Skin of body (tissue), 3 donors: ENCODE measurements at places on chromosomes 16 and 17.

DNA sequence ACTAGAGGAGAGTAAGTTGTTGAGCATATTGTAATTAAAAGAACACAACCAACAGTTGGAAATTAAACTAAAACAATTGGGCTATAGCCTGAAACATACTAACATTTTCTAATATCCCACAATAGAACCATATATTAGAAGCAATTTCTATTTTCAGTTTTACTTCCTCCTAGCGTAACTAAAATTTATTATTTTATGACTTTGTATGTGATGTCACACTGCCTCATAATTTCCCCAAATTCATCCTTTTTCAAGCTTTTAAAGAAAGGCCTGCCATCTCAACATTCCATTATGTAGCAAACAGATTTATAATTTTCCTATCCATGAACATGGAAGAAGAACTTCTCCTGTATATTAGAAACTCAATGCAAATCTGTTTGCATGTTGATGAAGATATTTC, 110.2 kb downstream of the HS3ST3A1 start:
- DNase-seq, result no peak

DNA sequence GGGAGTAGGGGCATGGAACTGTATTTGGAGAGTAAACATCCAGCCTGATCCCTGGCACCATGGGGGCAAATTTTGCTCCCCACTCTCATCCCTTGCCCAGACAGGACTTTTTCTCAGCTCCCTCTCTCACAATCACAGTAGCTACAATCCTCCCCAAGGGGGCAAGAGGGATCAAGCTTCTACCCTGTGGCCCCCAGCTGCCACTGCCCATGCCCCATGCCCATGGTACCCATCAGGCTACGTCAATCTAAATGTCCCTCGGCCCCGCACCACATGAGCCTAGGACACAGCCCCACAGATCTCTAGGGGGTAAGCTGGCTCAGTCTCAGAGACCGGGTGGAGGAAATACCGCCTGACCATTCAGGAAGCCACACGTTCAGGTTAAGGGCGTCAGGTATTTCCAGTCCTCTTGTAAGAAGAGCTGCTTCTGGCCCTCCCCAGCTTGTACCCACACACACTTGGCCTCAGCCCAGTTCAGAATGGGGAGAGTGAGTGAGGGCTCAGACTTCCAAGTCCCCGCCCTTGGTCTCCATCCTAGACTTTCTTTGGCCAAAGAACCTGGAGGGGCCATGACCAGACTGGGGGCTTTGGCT, 1.8 kb downstream of the CACNB1 start:
- DNase-seq, result no peak

- DNase-seq, result no peak
Observed at GRCh38 chr16:67734731-67735201, 15.7 kb upstream of the GFOD2 start.

DNA sequence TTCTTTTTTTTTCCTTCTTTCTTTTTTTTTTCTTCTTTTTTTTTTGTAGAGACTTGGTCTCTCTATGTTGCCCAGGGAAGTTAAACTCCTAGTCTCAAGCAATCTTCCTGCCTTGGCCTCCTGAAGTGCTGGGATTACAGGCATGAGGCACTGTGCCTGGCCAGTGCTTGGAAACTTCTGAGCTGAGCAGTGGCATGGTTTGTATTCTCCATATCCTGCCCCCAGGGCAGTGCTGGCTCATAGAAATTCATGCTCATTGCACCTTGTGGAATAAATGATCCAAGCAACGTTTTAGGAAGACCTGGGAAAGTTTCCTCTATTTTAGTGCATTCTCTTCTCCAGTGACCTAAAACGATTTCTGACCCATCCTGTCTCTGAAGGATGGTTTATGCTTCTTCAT, 16.7 kb upstream of the SYT17 start:
- DNase-seq, result no peak

DNA sequence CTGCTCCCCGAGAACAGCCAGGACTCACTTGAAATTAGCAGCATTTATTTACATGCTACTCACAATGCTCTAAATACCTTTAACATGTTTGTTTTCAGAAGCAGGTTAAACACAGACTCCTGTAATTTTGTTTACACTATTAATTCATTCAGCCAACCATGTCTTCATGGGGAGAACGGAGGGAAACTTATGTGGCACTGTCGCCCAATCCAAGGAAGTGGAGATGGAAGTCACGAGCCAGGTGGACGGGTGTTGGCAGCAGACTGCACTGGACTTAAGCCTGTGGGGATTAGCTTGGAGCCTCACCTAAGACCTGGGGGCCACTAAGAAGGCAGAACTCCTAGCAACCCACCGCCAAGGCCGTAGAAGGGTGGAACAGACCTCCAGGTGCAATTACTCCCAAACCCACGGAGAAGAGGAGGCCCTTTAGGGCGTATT, 8.8 kb upstream of the GFAP start:
- no peak for DNase-seq

- peak; percentile 23 for DNase-seq
Observed at GRCh38 chr16:26524281-26524680, 542.4 kb upstream of the C16orf82 start.

GRCh38 chr16:49085686-49086085, 196.0 kb downstream of the CBLN1 start:
- DNase-seq, result peak; percentile 10

DNA sequence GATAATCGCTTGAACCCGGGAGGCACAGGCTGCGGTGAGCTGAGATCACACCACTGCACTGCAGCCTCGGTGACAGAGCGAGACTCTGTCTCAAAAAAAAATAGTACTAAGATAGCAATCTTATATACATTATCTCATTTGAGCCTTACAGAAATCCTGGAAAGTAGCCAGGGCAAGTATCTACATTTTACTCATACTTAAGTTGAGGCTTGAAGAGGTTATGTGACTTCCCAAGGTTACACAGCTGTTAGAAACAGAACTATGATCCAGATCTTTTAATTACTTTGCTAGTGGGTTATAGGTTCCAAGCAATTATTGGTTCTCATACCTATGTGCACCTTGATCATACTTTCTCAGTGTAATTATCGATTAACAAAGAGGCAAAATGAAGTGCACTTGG, 15.4 kb downstream of the C17orf78 start:
- DNase-seq, result no peak

- DNase-seq, result no peak
Observed at GRCh38 chr17:68061512-68062313, 26.2 kb downstream of the KPNA2 start.

GRCh38 chr17:43428524-43428923, 29.7 kb downstream of the ARL4D start:
- DNase-seq, result no peak

- DNase-seq, result no peak
Observed at GRCh38 chr17:21602176-21602575, 90.1 kb upstream of the KCNJ18 start.

- no peak for DNase-seq
Observed at GRCh38 chr17:10744501-10745000, 14.7 kb upstream of the TMEM220 start.

- no peak for DNase-seq
Observed at GRCh38 chr17:4950746-4951204, at the start of gene ENO3. TSS of gene ENO3 (plus strand) at chr17:4951119. CDS start at chr17:4951830, 711 bp downstream.

DNA sequence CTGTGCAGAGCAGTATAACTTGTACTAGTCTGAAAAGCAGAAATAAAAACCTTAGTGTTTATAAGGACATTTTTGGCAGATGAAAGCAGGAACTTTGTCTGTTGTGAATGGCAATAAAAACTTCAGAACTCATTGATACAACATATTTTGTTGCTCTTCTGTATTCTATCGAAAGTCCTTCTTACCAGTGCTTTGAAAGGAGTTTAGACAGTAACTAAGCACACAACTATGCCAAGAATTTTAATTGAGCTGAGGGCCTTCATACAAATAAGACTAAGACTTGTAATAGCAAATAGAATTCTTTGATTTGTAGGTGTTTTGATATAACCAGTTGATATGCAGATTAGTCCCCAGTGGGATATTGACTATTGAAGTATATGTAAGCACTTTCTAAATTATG, 308.4 kb downstream of the ZFHX3 start:
- DNase-seq, result no peak

- no peak for DNase-seq
Observed at GRCh38 chr17:34366010-34366409, 3.0 kb upstream of the CCL1 start.

DNA sequence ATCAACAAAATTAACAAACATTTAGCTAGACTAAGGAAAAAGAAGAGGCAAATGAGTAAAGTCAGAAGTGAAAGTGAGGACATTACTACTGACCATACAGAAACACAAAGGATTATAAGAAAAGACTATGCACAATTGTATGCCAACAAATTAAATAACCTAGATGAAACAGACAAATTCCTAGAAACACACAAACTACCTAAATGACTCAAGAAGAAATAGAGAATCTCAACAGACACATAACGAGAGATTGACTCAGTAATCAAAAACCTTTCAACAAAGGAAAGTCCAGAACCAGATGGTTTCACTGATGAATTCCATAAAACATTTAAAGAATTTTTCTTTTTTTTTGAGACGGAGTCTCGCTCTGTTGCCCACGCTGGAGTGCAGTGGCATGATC, 35.7 kb upstream of the MYLK3 start:
- DNase-seq, result no peak

- DNase-seq, result no peak
Observed at GRCh38 chr17:53630115-53630514, 192.6 kb upstream of the KIF2B start.

GRCh38 chr17:79388556-79389295, 222.1 kb downstream of the RBFOX3 start:
- DNase-seq, result peak; percentile 19

DNA sequence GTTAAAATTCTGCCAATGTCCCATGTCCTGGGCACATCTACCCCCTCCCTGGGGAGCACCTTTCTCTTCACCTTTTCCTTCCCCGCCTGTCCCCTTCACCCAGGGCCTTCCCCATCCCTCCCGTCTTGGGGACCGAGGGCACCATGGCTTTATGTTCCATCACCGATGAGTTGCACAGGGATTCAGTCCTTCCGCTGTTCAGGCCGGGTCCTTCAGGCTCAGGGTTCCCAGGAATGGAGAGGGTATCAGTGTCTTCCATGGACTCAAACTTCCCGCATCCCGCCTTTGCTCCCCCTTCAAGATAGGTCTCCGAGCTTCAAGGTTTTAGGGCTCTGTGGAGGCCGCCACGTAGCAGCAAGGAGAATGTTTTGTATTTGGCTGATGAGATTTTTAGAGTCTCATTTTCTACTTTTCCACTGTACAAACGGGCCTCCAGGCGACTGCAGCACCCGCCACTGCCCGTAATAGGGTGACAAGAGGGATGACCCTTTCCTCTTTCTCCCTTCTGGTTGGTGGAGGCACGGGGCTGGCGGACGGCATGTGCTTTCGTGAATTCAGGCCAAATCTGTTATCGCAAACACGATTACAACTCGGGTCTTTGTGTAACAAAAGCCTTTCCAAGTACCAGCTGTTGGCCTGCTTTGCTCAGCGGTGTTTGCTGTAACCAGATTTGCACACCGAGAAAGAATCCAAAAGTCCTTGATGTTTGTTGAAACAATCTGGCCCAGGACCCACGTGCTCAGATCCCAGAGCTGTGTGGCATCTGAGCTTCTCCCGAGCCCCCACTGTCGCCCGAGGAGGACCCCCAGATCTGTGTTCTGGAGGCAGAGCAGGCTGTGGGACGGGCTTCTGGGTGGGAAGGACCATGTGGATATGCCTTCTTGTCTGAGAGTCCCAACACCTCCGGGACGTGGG, 236.3 kb downstream of the SEC14L1 start:
- no peak for DNase-seq

DNA sequence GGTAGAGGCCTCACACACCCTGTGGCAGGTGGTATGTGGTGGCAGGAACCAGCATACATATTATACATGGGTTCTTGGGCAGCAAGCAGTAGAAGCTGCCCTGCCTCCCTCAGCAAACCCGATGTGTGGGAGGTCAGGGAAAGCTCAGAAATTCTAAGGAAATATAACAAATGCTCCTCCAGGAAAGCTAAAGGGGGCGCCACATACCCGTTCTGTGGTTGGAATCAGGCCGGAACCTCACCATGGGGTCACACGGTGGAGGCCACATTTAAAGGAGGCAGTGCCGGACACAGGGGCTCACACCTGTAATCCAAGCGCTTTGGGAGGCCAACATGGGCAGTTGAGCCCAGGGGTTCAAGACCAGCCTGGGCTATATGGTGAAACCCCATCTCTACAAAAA, 12.4 kb upstream of the KATNB1 start:
- no peak for DNase-seq

- DNase-seq, result no peak
Observed at GRCh38 chr17:35121315-35121714, at the start of gene FNDC8. TSS of gene FNDC8 (plus strand) at chr17:35121615. CDS start at chr17:35121694, 79 bp downstream.

GRCh38 chr16:87161822-87162676, 155.1 kb downstream of the C16orf95 start:
- no peak for DNase-seq

- DNase-seq, result no peak
Observed at GRCh38 chr17:68750208-68750562, 149.0 kb upstream of the FAM20A start.

DNA sequence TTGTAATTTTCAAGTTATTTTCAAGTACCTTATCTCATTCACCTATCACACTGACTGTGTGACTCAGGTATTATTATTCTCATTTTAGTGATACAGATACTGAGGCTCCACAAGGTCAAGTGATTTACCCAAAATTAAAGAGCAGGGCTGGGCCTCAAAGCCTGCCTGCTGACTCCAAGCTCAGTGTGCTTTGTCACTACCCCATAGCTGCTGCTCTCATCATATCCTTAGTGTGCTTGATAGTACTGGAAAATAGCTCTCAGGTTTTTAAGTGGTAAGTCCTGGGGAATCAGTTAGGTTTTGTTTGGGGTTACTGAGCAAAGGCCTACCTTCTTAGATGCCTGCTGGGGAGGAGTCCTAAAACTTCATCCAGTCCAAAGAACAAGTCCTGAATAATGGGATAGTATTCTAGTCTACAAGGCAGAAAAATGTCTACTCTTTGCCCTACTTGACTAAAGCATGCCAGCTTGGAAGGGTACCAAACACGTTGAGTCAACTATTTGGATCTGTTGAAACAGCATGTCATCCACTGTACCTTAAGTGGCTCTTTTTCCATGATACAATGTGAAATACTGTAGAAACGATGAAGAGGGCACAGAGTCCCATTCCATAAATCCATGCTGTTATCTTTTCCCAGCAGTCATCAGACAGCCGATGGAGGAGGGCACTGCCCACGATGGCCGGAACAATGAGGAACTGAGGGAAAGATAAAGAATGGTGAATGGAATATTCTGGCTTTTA, 10.7 kb downstream of the MMD start:
- DNase-seq, result no peak

- no peak for DNase-seq
Observed at GRCh38 chr17:46011711-46012505, 12.9 kb downstream of the STH start.

DNA sequence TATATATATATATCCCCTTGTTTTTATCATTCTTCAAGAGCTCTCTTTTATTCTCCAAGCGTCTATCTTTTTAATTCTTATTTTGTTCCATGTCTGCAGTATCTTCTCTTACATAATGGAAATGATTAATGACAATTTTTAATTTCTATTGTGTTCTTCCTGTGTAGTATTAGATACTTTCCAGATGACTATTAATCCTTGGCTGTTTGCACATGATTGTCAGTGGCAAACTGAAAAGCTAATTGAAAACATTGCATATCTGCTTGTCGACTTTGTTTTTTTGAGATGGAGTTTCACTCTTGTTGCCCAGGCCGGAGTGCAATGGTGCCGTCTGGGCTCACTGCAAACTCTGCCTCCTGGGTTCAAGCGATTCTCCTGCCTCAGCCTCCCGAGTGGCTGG, 124.7 kb downstream of the BCAS3 start:
- DNase-seq, result peak; percentile 48

GRCh38 chr16:53816211-53816836, 112.4 kb downstream of the FTO start:
- DNase-seq, result no peak
